ENCODE measurements at places on chromosomes 16 and 17. TPM values are rescaled to one million over a fixed set of nuclear protein-coding genes. Genes with fewer than 3 reads are reported as not detected.
A peak's percentile ranks its signal among the peaks of the same experiment; 100 is the strongest.

The TMEM114 gene
- total RNA-seq, result not detected

The HSD17B2 gene
- not detected for total RNA-seq

- DNase-seq, result no peak
- no peaks in the 10 kb centered on the region for H3K4me1 ChIP-seq
These were observed 214.1 kb downstream of the HS3ST3B1 start for GRCh38 chr17:14514973-14515372.

DNA sequence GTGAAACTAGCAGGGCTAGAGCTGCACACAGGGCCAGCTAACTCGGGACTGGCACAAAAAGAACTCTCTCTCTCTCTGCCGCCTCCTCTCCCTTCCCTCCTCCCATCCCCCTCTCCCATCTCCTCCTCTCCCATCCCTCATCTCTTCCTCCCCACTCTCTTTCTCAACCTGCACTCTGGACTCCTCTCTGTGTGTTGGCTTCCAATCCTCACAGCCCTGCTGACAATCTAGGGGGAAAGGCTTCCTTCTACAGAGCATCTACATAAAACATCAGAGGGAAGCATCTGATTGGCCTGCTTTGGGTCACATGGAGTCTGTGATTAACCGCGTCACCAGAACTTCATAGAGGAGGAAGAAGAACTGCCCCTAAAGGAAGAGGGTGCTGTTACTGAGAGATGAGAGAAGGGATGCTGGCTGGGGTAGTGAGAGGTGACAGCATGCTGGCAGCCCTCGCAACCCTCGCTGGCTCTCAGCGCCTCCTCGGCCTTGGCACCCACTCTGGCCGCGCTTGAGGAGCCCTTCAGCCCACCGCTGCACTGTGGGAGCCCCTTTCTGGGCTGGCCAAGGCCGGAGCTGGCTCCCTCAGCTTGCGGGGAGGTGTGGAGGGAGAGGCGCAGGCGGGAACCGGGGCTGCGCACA is 12.8 kb upstream of the ZFP90 start:
- H3K27ac ChIP-seq, result no peak overlapping the region
- DNase-seq, result no peak
- no peaks in the 10 kb centered on the region for H3K27me3 ChIP-seq
- H3K4me1 ChIP-seq, result peaks cover 24% of the 10 kb centered on the region

DNA sequence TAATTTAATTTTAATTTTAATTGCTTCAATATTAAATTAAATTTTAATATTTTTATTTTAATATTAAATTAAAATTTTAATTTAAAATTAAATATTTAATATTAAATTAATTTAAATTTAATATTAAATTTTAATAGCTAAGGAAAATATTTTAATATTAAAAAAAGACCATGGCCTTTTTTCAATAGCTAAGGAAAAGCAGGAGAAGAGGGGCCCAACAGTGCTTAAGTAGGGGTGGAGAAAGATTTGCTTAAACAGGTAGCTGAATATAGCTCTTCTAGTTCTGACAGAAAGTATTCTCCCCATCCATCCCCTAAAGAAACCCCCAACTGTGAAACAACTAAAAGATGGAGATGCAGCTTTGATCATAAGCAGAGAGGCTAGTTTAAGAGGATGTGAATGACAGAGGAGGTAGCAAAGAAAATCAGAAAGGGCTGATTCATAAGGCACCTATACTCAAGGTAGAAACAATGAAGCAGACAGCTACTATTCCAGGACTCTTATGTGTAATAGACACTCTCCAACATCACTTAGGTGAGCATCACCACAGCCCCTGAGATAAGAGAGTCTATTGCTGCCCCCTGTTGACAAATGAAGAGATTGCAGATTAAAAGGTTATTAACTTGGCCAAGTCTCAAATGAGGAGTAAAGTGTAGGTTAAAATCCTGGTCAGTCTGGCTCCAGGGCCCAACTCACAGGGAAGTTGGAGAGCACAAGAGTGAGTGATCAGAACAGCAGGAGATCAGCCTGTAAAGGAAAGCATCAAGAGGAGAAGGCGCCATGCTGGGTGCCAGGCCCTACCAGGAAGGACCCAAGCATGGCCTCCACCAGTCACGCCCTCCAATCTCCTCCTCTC is 7.8 kb upstream of the RNASEK start:
- peak overlapping the region; percentile 39 for H3K27ac ChIP-seq
- H3K4me1 ChIP-seq, result peaks cover 34% of the 10 kb centered on the region
- H3K27me3 ChIP-seq, result no peaks in the 10 kb centered on the region
- H3K36me3 ChIP-seq, result peaks cover 9% of the 10 kb centered on the region
